ENCODE measurements at places on chromosomes 6 and 20.

DNA sequence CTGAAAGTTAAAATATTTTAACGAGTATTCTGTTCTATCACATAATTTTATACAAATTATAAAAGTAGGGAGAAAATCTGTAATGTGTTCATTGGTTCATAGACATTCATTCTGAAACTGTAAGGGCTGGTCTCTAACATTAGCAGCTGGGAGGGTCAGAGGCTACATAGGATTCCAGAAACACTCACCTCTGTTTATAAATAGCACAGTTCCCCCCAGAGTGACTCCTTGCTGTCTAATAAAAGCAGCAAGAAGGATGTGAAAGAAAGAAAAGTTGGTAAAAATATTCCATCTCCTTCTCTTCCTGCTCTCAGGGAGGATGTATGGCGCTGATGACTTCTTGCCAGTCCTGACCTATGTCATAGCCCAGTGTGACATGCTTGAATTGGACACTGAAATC, 25.3 kb upstream of the NAA20 start:
- no peak for DNase-seq

- DNase-seq, result peak; percentile 89
Measured at GRCh38 chr6:16761471-16762267, 409 bp upstream of the ATXN1 start.

DNA sequence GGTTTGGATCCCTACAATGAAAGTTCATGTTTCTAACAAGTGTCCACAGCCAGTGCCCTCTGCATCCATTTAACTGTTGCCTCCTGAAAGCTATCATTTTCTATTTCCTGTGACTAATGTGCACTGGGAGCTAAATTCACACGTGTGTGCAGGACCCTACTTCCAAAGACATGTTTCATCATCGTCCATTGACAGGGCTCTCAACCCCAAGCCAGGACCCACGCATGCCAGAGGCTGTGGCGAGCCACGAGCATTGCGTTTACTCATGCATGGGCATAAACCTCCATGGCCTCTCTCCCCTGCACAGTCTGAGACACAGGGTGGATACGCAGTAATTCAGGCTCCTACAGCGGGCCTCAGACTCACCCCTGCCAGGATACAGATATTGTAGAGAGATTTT, 153.2 kb downstream of the MAFB start:
- no peak for DNase-seq

DNA sequence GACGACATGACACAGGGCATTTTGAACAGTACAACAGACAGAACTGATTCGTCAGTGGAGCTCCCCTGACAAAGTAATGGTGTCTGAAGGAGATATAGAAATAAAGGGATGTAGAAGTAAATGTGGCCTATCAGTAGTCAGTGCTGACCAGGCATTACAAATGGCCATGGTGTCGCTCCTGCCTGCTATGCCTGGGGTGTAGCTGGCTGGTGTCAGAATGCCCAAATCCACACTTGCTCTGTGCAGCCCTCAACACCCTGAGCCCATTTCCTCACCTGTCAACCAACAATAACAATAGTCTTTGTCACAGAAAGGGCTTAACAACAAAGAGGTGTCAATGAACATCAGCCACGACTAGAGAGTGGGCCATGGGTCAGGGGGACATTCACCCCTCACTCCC, 53.2 kb downstream of the MAP3K5 start:
- no peak for DNase-seq

GRCh38 chr6:37894585-37894984, 75.1 kb downstream of the ZFAND3 start:
- no peak for DNase-seq

DNA sequence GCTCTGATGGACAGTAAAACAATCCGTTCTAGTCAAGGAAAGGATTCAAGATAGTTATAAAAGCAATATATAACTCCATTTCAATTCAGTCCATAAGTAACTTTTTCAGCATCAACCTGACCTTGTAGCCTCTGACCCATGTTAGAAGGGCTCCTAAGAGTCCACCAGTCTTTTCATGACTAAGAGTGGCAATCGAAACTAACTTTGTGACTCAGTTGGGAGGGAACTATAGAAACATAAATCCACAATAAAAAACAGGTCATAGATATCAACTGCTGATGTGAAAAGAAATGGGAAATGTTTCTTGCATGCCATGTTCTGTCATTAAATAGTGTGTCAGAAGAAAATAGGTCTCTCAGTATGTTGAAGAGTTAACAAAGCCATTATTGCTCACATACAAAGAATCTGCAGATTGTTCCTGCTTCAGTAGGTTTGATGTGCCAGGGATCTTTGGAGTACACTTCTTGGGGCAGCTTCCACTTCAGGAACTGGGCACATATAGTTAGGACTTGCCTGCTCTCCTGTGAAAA, 16.2 kb upstream of the RBL1 start:
- no peak for DNase-seq

GRCh38 chr6:339480-339879, 47.2 kb downstream of the DUSP22 start:
- no peak for DNase-seq

DNA sequence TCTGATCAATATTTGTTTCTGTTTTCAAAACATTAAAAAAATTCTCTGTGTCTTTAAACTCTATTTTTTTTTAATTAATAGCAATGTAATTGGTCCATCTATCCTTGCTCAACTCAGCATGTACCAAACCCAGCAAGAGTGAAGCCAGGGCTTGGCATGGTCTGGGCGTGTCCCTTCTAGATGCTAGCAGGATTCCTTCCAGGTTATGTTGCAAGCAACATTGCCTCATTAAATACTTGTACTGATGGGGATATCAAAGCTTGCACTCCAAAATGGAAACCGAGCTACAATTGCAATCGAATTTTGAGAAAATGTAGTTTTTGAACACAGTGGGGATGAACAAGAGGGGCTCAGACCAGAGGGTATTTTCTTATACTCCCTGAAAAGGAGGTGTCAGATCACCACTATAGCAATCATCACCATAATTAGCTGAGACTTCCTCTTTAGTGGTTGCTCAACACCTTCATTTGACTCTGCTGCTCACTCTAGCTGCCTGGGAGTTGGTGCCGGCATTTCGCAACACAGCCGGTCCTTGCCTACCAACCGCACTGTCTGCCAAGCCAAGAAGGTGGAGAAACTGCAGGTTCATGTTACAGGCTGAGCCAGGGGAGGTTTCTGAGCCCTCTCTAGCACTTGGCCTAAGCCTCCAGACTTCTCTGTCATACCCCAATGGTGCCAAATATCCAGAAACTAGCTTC, 67.8 kb upstream of the RALGAPA2 start:
- DNase-seq, result peak; percentile 74

DNA sequence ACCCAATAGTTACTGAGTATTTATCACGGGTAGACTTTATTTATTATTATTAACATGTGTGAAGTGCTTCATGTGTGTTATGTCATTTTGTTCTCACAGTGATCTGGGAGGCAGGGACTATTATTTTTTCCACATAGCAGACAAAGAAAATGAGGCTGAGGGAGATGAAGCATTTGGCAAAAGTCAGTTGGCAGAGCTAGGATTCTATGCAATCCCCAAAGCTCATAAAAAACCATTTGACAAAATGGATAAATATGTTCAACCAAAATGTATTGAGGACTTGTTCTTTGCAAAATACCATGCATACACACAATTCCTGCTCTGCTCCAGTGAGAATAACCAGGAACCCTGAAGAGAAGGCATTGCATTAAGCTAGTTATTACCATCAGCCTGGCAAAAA, 184.4 kb downstream of the HS3ST5 start:
- no peak for DNase-seq

DNA sequence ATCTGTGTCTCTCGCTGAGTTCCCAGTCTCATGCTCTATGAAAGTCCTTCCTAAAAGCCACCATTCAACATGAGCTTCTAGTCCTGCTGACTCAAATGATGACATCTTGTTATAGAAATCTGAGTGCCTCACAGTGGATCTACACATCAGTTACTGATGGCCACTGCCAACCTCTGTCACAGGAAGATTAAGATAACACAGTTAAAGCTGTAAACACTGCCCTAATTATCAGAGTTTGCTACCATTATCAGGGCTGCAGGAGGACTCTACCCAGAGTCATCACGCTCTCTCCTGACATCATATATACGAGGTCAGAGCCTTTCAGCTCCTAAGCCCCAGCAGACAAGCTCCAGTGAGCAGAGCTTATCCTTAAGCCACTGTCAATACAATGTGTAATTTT, 63.2 kb downstream of the HIVEP2 start:
- DNase-seq, result no peak

- no peak for DNase-seq
Measured at GRCh38 chr20:59598625-59599310, 5.6 kb upstream of the PHACTR3 start.

All from CD4-positive, alpha-beta T cell treated with Interleukin-15 for 1 hour (primary cell).